Stimulated activated CD8-positive, alpha-beta memory T cell treated with anti-CD3 and anti-CD28 coated beads, Interleukin-4, amount 100 ng/mL, for 1 hour (primary cell): ENCODE measurements at places on chromosomes 6 and 20.

DNA sequence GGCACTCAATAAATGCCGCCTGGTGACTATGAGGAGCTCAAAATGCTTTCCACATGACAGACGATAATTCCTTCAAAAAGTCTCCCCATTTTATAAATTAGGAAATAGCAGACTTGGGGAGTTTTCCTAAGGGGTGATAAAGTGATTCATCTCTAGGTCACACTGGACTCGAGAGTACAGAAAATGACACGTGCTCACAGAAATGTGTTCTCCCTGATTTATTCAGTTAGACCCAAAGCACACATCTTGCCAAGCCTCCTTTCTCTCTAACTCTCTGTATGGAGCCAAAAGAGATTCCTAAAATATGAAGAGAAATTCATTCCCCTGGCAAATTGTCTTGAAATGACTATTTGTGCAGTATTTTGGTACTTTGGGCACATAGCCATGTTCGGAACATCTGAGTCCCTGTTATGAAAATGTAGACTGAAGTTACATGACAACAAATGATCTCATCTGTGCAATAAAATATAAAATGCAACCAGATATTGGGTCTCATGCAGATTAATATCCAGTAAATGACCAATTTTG lies 381.1 kb downstream of the TFAP2B start:
- DNase-seq, result no peak

- DNase-seq, result no peak
Measured at GRCh38 chr20:46546298-46546697, 4.2 kb downstream of the OCSTAMP start.

DNA sequence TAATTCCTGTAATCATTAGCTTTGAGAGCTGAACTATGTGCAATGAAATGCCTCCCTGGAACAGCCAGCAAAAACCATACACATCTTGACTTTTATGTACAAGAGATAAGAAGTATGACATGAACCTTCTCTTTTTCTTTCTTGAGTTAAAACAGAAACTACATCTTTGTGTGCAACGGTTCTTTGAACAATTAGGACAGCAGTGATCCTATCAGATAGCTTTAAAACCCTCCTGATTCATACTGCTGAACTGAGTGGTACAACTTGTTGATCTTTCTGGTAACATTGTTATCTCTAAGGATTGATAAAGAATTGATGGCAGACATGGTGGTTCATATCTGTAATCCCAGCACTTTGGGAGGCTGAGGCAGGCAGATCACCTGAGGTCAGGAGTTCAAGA lies 43.4 kb downstream of the TRAF3IP2 start:
- DNase-seq, result no peak

GRCh38 chr20:346640-347316 lies at the start of gene NRSN2:
Gene NRSN2 (plus strand): TSS chr20:347111. CDS start chr20:349644, 2,533 bp downstream.
- no peak for DNase-seq

DNA sequence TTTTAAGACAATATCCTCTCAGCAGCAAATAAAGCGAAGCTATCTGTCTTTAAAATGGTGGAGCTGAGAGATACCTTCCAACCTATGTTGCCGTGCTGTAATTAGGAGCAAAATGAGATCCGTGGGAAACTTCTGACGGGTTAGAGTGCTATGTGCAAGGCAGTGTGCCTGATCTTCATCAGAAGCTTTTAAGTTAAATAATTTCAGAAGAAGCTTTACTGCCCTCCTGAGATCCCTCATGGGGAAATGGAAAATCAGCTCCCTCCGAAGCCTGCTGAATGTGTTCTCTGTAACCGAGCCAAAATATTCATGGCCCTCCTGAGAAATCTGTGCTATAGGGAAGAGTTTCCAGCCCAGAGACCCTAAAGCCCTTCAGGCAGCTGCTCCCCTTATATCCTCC lies 43.7 kb upstream of the TBC1D7 start:
- no peak for DNase-seq

- DNase-seq, result no peak
Measured at GRCh38 chr20:44750081-44750805, 4.6 kb downstream of the KCNK15 start.

GRCh38 chr6:39208223-39208739 lies 21.0 kb downstream of the KCNK5 start:
- DNase-seq, result no peak
